ENCODE measurements at places on chromosomes 2 and 18. TPM values are rescaled to one million over a fixed set of nuclear protein-coding genes. Genes with fewer than 3 reads are reported as not detected.
A peak's percentile ranks its signal among the peaks of the same experiment; 100 is the strongest.

DNA sequence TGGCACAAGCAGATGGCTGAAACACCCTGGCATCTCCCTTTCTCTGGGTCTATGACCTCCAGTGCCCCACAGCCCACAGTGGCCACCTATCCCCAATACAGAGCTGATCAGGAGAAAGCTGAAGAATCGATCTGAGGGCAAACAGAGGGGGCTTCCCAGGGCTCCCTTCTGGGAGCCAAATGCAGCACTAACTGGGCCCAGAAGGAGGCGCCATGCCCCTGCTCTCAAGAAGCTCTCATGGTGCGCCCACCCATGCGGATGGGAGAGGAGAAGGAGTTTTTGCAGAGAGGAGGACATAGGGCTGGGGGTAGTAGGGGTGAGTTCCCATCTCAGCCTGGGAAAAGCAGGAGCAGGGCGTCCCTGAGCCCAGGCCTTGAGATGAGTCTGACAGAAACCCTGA is 787.3 kb upstream of the RAB6C start:
- DNase-seq = no peak

- no peak for DNase-seq
These were observed 44.7 kb upstream of the EPB41L3 start for GRCh38 chr18:5588529-5588928.

GRCh38 chr2:72788756-72789155 is 37.1 kb downstream of the EXOC6B start:
- DNase-seq = no peak

CRYGC gene
- total RNA-seq = not detected

DNA sequence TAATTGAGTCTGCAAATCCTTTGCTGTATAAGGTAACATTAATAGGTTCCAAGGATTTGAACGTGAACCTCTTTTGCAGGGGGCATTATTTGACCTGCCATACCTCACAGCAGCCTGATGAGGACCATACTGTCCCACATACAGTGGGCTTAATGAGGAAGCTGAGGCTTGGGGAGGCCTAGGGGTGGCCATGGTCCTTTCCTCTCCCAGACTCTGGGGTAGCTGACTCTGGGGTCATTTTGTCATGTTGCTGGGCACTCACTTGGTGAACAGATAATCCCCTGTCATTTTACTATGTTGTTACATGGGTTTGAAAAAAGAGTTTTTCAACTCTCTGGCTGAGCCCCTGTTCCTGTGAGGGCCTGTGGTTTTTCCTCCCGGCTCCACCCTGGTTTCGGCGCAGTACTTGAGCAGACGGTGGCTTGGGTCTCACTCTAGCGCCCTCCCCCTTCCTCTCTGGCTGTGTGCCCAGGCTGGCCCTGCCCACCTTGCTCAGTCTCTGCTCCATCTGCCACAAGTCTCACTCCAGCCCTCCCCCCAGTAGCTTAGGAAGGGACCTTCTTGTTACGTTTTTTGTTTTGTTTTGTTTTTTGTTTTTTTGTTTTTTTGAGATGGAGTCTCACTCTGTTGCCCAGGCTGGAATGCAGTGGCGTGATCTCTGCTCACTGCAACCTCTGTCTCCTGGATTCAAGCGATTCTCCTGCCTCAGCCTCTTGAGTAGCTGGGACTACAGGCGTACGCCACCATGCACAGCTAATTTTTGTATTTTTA is 21.0 kb downstream of the INPP4A start:
- DNase-seq = peak; percentile 50

DNA sequence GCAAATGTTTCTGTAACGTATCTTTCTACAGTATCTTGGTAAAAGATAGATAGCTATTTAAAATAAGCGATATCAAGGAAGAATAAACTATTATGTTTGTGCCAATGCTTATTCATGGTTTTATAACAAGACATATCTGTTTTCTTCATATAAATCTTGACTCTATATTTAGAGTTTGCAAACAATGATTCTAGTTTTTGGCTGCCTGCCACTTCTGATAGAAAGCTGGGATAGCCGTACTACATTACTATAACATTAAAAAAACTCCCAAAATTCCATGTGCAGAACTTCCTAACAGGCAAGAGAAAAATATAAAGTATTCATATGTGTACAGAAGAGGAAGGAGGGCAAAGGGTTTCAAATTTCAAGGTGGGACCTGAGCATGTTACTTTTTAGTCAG is 985.0 kb downstream of the BCL11A start:
- DNase-seq = no peak

DNA sequence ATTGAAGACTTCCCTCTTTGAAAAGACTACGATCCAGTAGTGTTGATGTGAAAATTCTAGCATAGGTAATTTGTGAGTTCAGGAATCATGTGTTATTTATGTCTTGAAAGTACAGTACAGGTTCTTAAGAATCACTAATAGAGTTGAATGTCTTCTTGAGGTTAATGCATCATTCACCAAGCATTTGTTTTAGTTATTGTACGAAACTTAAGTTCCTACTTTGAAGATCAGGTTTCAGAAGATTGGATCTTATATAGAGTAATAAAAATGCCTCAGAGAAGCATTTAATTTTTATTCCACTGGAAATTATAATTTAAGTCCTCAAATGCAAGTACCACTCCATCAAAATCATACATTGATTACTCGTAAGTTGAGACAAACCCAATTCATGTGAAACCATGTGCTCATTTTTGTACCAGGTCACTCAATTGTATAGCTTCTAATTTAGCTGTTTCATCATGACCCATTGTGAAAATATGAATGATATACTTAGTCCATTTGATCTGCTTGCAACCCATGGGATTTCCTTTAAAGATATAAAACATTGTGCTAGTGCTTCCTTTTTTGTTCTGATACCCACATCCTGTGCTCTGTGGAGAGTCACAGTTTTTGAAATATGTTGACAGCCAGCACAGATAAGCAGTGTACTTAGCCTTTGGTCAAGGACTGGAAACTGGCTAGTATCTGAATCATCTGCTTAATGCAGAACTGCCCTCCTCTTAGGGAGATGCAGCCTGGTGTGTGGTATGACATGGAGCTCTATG is 22.5 kb upstream of the RAB27B start:
- no peak for DNase-seq

- no peak for DNase-seq
These were observed 4.1 kb downstream of the ANTXR1 start for GRCh38 chr2:69017080-69017479.

DNA sequence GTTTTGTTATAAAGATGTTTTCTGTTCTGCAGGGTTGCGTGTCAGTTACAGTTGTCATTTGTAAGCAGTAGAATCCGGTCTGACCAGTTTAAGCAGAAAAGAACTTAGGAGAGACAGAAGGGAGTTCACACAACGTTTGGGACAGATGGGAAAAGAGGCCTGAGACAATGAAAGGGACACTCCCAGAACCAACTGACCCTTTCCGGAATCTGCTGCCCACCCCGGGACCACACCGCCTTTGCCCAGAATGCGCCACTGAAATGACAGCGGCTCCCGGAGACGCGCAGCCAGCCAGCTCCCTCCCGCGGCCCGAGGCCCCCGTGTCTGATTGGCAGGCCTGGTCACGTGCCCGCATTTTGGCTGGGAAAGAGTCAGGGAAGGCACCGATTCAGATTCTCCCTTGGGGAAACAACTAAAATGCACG is 244.6 kb downstream of the BCL2 start:
- DNase-seq = peak; percentile 74

TFPI gene
- 30.7 TPM for total RNA-seq

NTSR2 gene
- total RNA-seq = not detected

- peak; percentile 17 for DNase-seq
These were observed 12.6 kb upstream of the MLPH start for GRCh38 chr2:237474442-237474911.

- no peak for DNase-seq
These were observed 256.2 kb upstream of the CDH20 start for GRCh38 chr18:61076986-61077385.

DNA sequence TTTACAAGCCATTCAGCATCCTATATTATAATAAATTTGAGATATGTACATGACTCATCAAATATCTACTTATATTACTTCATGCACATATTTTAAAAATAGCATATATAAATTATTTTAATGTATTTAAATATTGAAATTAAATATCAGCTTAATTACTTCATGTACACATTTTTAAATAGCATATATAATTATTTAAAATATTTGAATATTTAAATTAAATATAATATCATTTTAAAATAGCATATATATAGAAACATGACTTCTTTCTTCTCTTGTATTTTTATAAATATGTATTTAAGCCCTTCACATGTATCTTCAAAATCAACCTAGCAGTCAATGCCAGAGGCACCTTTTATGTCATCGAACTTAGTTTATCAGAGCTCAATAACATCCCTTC is 298.8 kb upstream of the DSEL start:
- DNase-seq = no peak

DNA sequence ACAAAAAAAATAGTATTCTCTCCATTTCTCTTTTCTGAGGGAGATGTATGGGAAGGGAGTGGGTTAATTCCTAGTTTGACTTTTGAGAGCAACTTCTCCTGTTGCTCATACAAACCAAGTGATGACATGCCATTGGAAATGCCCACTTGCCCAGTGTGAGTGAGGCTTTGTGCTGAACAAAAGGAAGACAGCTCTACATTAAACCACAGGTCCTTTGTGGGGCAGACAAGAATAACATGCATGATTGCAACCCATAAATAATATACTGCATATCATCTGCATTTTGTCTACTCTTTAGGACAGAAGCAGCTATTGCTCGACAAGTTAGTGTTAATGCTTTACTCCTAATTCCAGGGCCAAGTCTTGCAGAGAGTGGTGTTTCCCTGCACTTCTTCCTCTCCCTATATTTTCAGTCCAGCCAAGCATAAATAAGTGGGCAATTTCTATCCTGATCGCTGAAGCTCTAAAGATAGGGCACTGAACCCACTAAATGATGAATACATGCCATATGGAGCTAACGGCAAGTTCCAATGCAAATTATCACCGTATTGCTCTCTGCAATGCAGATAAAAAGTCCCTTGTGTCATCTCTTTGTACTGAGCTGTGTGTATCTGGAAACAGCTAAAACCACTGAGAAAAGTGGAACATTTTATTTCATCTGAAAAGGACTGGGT is 19.4 kb upstream of the EHBP1 start:
- no peak for DNase-seq

ZNF385B gene
- total RNA-seq = 13.1 TPM

VIL1 gene
- not detected for total RNA-seq

DNA sequence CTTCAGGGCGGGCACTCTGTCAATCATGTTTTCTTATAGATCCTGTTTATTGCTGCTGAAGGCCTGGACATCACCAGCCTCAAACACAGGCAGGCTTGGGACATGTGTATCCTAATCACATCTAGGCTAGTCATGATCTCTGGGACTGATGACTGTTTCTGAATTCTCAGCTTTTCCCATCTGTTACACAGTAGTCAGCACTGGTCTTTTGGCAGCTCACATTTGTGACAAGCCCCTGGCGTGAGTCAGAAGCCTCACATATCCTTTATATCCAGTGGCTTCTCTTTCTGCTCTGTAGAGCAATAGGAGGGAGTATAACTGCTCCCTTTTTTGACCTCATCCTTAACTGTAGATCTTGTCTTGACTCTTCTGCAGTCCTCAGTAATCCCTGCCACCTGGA is 4.5 kb downstream of the SEMA4F start:
- no peak for DNase-seq

DNA sequence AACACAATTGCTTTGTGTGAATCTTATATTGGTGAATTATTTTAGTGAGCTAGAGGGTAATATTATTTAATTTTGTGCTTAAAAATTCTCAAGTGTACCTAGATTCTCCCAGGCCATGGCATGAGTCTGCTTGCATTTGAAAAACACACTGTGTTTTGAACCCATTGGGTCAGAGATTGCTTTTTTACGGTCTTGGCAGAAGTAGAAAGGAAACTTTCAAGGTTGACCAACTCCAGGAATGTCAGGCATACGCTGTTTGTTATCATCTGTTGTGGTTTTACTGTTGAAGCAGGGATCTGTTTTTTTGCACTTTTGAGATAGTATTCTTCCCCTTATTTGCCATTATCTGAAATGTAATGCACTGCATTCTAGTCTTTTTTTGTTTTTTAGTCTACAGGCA is 377.4 kb downstream of the RPRM start:
- no peak for DNase-seq

DNA sequence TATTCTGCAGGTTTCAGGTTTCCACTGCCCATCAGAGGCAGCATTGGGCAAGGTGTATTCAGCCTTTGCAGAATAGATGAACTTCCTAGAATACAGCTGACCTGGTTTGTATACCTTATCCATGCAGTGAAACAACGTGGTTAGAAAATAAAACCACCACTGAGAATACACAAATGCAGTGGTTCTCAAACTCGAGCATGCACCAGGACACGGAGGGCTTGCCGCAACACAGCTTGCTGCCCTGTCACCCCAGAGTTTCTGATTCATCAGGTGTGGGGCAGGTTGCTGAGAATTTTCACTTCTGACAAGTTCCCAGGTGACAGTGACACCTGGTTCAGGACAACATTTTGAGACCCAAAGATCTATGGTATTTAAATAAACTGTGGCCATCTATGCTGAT is 23.4 kb upstream of the C1D start:
- no peak for DNase-seq

TRIM43 gene
- not detected for total RNA-seq

GRCh38 chr2:1440581-1440980 is 27.3 kb downstream of the TPO start:
- no peak for DNase-seq

DNA sequence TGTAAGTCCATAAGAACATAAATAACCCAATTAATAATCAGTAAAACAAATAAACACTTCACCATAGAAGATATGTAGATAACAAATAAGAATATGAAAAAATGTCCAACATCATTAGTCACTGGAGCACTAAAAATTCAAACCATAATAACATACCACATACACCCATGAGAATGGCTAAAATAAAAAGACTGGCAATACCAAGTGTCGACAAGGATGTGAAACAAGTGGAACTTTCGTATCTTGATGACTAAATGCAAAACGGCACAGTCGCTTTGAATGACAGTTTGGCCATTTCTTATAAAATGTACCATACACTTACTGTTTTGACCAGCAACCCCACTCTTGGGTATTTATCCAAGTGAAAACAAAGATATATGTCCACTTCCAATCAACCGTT is 26.8 kb downstream of the ANKMY1 start:
- no peak for DNase-seq

GRCh38 chr18:7038330-7038851 is 79.2 kb downstream of the LAMA1 start:
- peak; percentile 78 for DNase-seq

GRCh38 chr2:70928366-70928765 is 7.3 kb upstream of the ATP6V1B1 start:
- DNase-seq = no peak

- no peak for DNase-seq
These were observed 19.2 kb upstream of the NCKAP1 start for GRCh38 chr2:183057333-183057985.

GRCh38 chr18:58058720-58059119 is 14.7 kb downstream of the NEDD4L start:
- DNase-seq = no peak

- DNase-seq = no peak
These were observed 71.6 kb downstream of the MREG start for GRCh38 chr2:215941726-215942125.
